ENCODE measurements at places on chromosomes 4 and X.

GRCh38 chrX:93538575-93538974 lies 134.8 kb downstream of the NAP1L3 start:
- no peak for DNase-seq

GRCh38 chr4:147571036-147571770 lies 46.0 kb upstream of the TMEM184C start:
- no peak for DNase-seq

GRCh38 chrX:35786271-35786670 lies 11.9 kb upstream of the MAGEB16 start:
- no peak for DNase-seq

GRCh38 chr4:76729460-76729859 lies 168.5 kb downstream of the SOWAHB start:
- DNase-seq, result no peak

GRCh38 chr4:96145601-96146000 lies 305.7 kb downstream of the PDHA2 start:
- no peak for DNase-seq

DNA sequence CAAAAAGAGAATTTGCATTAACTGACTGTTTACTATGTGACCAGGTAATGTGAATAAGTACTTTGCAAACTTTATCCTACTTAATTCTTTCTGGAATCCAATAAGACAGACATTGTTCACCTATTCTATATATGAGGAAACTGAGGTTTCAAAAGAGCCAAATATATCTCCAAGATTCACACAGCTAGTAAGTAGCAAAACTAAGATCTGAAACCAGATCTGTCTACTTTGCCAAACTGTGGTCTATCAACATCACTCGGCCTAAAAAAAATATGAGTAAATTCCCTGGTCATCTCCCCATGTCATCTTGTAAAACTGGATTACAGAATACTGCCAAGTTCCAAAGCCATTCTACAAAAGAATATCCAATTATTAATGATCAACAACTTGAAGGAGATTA lies 52.8 kb downstream of the ANAPC10 start:
- no peak for DNase-seq

- no peak for DNase-seq
Measured at GRCh38 chr4:106063009-106063408, 167.7 kb downstream of the NPNT start.

DNA sequence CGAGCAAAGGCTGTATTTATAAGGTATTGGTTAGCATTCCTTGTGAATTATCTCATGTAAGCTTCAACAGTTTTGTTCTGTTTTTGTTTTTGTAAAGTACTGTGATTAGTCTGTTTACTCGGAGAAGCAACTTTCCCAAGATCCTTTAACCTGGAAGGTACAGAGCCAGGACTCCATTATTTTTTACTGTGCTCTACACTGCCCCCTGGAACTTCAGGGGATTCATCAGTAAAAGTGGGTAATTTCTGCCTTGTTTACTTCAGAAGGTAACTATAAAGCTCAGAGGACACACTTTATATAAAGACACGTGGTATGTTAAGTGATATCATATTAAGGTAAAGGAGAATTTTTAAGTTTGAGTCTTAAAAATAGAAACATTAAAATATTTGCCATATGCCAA lies 124.9 kb downstream of the IQCM start:
- DNase-seq, result no peak

GRCh38 chr4:102253860-102254259 lies 91.4 kb downstream of the SLC39A8 start:
- no peak for DNase-seq

- no peak for DNase-seq
Measured at GRCh38 chr4:139686130-139686529, 20.5 kb downstream of the MGST2 start.

DNA sequence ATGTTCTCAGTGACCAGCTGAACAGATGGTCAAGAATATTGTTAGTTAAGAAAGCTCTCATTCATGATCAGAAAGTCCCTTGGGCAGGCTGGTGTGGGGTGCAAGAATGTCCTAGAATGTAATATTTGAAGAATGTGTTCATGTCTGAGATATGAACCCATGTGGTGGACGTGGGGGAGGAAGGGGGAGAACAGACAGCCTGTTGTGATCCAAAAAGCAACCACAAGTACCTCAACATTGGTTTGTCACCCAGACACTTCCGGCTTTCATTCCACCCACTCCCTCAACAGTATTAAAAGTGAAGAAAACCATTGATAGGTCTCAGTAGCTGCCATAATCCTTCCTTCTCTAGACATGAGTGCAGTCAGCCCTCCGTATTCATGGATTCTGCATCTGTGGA lies 82.2 kb downstream of the MAML3 start:
- DNase-seq, result no peak

DNA sequence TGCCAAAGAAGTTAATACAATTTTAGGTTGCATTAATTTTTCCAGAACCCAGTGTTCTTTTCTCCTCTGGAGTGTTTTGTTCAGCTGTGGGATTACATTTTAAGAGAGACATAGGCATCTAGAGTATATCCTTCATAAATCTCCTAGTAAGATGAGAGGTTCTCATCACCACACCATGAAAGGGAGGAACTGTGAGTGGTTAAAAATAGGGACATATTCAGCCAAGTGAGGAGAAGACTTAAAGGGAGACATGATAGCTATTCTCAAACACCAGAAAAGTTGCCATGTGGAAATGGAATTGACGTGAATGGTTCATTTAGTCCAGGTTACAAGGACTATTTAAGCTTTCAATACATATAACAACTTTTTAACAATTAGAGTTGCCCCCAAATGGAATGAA lies 6.5 kb upstream of the MRPL1 start:
- DNase-seq, result no peak

DNA sequence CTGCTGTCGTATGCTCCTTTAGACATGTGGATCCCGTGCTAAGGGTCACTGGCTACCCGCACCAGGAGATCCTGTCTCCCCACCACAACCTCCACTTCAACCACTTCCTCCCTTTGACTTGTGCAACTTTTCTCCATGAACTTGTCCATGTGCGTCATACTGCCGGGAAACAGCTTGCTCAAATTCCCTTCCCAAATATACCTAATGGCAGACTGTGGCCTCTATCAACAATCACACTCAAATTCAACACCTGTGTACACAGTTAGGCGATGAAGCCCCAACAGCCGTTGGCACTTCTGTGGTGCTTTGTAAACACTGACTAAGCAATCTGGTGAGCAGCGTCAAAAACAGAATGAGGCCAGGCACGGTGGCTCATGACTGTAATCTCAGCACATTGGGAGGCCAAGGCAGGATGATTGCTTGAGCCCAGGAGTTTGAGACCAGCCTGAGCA lies 49.5 kb downstream of the CD99L2 start:
- peak; percentile 56 for DNase-seq

DNA sequence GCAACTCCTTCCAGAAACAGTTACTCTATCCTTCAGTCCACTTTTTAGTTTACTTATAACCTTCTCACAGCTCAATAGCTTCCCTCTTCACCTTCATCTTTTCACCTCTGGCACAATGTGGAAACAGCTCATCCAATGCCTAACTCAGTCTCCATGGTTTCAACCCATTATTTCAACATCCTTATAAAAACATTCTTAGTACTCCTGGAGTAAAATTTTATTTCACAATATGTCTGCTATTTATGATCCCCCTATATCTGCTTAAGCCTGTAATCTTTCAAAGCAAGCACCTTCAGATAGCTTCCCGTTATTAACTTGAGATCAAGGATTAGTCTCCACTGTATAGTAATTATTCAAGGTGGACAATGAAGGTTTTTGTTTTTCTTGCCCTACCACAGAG lies 156.3 kb downstream of the GASK1B start:
- DNase-seq, result no peak
